ENCODE measurements at places on chromosomes 7 and 10.

GRCh38 chr10:72245949-72246525, 27.7 kb upstream of the DDIT4 start:
- DNase-seq: no peak

DNA sequence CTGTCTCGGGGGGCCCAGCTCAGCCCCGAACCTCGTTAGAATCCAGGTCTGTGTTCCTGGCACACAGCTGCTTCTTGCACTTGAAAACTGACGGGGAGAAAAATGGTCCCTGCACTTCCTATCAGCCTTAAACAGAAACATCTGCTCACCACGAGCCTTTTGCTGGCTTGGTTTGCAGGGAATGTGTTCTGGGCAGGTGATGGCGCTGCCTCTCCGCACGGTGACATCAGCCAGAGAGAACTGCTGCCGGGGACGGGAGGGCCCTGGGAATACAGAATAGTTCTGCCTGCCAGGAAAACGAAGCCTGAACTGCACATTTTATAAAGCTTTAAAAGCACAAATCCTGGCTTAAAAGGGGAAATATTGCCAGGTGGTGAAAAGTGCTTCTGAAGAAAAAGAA, 622.5 kb downstream of the TYW1 start:
- DNase-seq: no peak

DNA sequence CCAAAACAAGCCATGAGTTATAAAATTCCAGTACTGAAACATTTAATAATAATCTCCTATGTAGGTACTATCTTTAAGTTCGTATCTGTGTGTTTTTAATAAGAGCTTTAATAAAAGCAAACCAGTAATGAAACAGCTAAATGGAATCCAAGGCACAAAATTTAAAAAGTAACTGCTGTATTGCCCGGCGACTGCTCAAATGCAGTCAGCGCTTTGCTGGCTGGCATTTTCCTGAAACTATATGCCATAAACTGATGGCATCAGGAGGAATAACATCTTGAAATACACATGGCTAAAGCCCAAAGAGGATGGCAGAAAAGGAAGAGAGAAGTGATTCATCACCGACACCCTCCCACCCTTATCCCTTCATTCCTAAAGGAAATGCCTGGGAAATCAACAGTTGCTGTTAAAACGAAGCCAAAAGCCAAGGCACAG, 133.1 kb downstream of the CUBN start:
- DNase-seq: peak; percentile 21

- DNase-seq: no peak
These were observed 71.3 kb downstream of the NRCAM start for GRCh38 chr7:108384716-108385483.

All from fibroblast of the conjunctiva (primary cell).